Omental fat pad (tissue), 4 donors: ENCODE measurements at places on chromosomes 7 and 10.

GRCh38 chr7:51226063-51226755, 90.4 kb downstream of the COBL start:
- DNase-seq: no peak

- no peak for DNase-seq
Observed at GRCh38 chr7:13850185-13850752, 139.2 kb downstream of the ETV1 start.

DNA sequence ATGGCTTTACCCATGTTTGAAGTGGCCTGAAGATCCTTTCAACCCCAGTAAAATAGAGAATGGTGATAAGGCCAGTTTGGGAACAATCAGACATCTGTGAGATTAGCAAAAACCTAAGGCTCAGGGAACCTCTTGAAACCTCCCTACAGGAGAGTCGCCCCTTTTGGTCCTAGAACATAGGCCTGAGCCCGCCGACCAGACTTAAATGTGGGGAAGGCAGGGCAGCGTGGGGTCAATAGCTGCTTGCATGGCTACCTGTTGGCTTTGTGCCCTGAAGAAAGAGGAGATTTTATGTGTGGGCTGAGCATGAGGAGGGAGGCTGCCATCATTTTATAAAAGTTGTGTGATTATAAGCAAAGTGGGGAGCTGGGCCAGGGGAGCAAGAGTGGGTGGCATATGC, 97.6 kb upstream of the TBX20 start:
- DNase-seq: no peak

GRCh38 chr10:131983780-131984179, 2.1 kb upstream of the BNIP3 start:
- DNase-seq: no peak

DNA sequence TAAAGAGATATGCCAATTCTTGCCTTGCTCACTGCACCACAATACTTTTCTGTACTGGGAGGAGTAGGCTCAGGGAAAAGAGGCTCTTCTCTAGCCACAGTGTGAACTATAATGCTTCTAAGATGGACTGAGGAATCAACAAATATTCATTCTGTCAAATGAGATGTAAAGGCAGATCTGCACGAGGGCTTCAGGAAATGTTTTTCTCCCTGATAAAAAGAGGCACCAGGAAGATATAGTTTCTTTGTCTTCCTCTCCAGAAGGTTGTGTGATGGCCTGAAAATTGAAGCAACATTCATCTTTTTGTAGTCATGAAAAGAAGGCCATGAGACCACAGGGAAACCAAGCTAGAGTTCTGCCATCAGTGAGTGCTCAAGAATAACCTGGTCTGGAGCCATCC, 79.1 kb upstream of the NME8 start:
- no peak for DNase-seq

DNA sequence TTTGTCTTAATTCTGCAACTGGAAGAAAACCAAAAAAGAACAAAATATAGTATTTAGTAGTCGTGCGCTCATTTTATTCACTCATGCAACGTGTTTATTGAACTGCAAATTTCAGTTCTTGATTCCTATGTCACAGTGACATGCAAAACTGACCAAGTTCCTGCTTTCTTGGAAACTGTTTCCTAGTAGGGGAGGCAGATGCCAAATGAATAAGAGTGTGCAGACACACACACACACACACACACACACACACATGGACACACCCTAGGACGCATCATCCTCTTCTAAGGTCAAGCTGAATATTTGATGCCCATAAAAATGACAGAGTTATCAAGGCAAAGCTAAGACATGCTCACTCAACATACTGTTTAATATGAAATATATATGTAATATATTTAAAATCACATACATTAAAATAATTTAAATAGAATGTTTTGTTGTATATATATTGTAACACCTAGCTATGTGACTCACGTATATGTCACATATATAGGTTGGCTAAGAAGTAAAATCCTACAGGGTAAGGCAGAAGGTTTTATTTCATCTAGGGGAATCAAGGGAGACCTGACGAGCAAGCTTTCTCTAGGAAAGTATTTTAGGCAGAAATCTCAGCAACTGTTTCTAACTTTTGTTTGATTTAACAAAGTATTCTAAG, 79.6 kb downstream of the SVIL start:
- DNase-seq: no peak

DNA sequence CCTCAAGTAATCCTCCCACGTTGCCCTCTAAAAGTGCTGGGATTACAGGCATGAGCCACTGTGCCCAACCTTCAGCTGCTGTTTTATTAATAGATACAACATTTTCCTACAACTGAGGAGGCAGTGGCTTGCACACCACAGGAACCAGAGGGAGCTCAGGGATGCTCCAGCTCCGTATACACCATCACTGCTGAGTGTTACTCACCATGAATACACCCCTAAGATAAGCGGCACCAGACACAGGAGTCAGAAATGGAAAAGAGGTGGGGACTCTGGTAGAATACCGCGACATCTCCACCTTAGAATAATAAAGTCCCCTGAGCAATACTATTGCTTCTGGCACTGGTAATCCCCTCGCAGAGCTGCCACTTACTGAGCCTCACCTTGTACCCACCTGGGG, 68.7 kb upstream of the PDLIM1 start:
- no peak for DNase-seq

DNA sequence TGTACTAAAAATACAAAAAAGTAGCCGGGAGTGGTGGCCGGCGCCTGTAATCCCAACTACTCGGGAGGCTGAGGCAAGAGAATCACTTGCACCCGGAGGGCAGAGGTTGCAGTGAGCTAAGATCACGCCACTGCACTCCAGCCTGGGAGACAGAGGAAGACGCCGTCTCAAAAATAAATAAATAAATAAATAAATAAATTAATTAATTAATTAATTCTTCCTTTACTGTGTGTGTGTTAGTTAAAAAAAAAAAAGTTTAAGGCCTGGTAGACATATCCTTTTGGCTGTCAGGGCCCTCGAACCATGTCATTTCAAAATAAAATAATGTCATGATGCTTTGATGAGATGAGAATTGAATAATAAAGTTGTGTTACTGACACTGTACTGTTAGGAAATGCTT, 81.3 kb downstream of the ZNF467 start:
- no peak for DNase-seq

DNA sequence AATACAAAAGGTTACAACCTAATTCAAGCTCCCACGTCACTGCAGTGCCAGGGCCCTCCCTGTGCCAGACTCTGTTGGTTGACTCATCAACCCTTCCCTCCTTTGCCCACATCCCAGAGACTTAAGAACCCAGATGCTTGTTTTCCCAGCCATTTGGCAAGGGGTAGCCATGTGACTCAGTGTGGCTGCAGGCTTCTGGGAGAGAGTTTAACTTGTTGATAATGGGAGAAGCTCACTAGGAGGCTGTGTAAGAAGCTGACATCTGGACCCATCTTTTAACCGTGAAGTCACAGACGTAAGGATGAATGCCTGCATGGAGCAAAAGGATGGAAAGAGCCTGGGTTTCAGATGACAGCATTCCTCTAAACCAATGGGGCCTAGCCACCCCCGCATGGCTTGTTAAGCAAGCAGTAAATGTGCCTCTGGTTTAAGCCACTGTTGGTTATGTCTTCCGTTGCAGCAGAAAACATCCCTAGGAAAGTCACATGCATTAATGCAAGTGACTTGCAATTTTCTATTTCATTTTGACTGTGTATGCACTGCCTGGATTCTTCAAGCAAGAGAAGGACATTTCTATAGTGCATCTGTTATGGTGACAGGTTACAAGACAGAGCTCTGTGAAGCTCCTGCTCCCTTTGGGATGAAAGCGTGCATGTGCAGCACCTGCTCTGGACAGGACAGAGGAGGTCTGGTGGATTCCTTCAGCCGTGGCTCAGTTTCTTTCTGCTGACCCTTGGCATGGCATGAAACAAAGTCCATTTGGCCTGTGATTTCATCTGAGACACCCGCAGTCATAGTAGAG, 57.5 kb upstream of the CREB5 start:
- DNase-seq: no peak

DNA sequence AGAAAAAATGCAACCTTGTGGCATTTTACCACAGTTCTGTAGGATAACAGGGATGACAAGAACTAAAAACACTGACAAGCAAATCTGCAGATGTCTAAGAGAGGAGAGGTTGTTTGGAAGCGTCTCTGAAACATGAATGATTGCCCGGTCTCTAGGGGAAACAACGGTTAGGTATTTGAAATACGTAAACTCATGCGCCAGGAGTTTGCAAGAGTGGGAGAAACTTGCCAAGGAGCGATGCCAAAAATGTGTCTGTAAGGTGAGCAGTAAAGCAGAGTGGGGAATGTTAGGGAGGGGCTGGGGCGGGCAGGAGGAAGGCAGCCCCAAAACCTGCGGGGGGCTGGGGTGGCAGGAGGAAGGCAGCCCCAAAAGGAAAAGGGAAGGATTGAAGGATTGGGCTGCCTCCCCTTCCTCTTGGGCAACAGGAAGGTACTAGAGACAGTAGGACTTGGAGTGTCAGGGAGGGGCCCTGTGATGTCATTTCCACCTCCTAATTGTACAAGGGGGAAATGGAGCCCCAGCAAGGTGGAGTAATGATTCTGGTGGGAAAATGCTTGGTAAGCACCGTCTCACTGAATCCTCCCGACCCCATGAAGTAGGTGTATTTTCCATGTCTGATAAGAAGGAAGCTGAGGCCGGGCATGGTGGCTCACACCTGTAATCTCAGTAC, 33.2 kb upstream of the PLEKHA1 start:
- no peak for DNase-seq

DNA sequence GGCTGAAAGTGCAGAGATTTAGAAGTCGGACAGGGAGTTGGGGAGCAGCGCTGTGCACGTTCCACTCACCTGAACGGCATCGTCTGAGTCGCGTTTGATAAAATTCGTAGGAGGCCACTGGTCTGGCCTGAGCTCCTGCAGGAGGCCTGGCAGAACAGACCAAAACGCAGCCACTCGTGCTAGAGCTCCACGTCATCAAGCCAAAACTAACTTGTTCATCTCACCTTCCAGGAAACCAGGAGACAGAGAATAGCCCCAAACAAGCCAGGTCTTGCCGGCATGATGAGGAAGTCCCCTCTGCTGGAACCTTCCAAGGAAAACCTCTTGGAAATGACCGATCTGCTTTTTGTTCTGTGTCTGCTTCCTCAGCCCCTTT, 43.4 kb upstream of the DNAJB6 start:
- DNase-seq: no peak

DNA sequence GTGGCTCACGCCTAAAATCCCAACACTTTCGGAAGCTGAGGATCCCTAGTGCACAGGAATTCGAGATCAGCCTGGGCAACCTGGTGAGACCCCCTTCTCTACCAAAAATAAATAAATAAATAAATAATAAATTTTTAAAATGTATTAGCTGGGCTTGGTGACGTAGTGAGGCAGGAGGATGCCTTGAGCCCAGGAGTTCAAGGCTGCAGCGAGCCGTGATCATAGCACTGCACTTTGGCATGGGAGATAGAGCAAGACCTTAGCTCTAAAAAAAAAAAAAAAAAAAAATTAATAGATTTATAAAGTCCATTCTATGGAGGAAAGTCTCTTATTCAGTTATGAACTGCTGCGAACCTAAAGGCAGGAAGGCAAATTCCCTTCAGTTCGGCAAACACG, 1.1 kb upstream of the PTPN12 start:
- DNase-seq: no peak

- DNase-seq: no peak
Observed at GRCh38 chr7:114986190-114987180, 64.6 kb downstream of the MDFIC start.

DNA sequence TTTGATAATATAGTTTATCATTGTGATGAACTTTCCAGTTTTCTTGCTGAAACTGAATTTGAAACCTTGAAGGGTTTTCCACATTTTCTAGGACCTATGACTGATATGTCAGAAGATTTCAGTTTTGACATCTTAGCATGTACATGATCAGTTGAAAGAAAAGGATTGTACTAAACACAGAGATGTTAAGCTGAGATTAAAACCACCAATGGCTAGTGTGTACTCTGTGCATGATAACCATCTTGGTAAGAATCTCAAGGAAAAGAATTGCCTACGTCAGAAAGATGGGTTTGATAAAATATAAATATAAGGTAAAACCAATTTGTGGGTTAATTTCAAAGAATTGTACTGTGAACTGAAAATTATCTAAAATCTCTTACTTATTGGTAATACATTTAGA, 776.4 kb downstream of the GATA3 start:
- DNase-seq: no peak

- no peak for DNase-seq
Observed at GRCh38 chr10:79061441-79062315, 7.1 kb upstream of the ZMIZ1 start.

DNA sequence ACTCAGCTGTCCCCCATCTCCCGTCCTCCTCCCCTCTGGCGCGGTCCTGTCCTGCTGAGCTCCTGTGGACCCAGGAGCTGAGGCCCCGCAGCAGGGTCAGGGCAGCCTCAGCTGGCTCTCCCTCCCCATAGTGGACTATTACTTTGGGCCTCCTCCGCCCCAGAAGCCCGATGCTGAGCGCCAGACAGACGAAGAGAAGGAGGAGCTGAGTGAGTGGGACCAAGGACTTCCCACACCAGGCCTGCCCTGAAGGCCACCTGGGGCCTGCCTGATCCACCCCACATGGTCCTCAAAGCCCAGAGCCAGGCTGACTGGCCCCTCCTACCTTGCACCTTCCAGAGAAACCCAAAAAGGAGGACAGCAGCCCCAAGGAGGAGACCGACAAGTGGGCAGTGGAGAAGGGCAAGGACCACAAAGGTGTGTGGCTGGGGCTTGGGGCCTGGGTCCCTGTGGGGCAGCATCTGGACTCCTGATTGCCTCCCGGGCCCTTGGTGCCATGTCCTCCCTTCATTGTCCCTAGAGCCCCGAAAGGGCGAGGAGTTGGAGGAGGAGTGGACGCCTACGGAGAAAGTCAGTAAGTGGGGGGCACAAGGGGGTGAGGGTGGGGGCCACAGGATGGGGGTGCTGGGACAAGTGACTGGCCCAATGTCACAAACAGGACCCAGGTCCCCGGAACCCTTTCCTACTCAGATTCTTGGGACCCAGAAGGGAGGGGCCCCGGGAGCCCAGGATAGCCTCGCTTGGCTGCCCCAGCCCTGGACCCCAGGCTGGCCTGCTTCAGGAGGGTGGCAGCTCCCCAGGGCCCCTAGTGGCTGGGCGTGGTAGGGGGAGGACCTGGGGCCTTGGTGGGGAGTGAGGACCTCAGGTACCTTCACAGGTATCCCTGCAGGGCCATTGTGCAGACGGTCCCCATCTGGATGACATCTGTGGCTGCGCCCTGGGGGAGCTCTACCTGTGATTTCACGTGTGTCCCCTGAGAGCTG, 4.9 kb downstream of the AEBP1 start:
- DNase-seq: no peak

GRCh38 chr7:29196191-29196590, 1.6 kb downstream of the CHN2 start:
- no peak for DNase-seq

GRCh38 chr10:113517165-113517900, 35.5 kb upstream of the HABP2 start:
- DNase-seq: no peak

- no peak for DNase-seq
Observed at GRCh38 chr7:83655951-83656556, 7.1 kb upstream of the SEMA3E start.

GRCh38 chr10:86708068-86708782, 39.9 kb downstream of the LDB3 start:
- DNase-seq: no peak

DNA sequence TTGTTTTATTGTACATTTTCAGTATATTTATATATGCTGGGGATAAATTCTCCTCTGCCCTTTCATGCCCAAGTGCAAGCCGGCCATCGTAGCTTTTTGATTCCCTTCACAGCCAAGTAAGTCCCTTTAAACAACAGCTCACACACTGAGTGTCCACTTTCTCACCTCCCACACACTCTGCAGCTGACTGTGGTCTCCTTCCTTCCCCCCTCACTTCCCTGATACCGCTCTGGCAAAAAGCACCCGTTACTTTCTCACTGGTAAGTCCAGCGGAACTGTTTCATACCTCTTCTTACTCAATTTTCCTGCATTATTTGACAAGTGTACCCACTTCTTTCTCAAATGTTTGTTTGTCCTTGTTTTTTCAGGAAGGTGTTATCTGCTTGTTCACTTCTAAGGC, 35.2 kb downstream of the MGAM start:
- no peak for DNase-seq
